ENCODE measurements at places on chromosomes 6 and 20. TPM values are rescaled to one million over a fixed set of nuclear protein-coding genes. Genes with fewer than 3 reads are reported as not detected.

B3GAT2 gene
- 0.02 TPM for total RNA-seq

TEAD3 gene
- total RNA-seq, result 5.7 TPM

FOXA2 gene
- total RNA-seq, result 12.9 TPM

RBPJL gene
- not detected for total RNA-seq

NOL4L gene
- total RNA-seq, result 10.6 TPM

GRM1 gene
- total RNA-seq, result 0.07 TPM

SLPI gene
- 9.5 TPM for total RNA-seq

HSF2 gene
- total RNA-seq, result 8.5 TPM

SLC25A27 gene
- total RNA-seq, result 0.70 TPM

ANGPT4 gene
- 0.03 TPM for total RNA-seq

EFHC1 gene
- total RNA-seq, result 7.7 TPM

Data from A549 treated with RU486 at 1 μM for 4 hours (cell line).